NCI-H1105 treated with DMSO at 0.1 percent for 48 hours (cell line): ENCODE measurements at places on chromosomes 12 and 14.

DNA sequence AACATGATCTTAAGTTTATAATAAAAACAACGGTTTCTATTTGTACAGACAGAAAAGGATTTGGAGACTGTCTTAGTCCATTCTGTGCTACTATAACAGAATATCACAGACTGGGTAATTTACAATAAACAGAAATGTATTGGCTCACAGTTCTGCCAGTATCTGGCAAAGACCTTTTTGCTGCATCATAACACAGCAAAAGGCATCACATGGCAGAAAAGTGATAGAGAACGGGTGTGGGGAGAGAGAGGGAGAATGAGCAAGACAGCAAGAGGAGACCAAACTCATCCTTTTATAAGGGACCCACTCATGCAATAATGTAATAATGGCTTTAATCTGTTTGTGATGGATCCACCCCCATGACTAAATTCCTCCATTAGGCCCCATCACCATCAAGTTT, 17.0 kb upstream of the NUDT4 start:
- no peak for DNase-seq

DNA sequence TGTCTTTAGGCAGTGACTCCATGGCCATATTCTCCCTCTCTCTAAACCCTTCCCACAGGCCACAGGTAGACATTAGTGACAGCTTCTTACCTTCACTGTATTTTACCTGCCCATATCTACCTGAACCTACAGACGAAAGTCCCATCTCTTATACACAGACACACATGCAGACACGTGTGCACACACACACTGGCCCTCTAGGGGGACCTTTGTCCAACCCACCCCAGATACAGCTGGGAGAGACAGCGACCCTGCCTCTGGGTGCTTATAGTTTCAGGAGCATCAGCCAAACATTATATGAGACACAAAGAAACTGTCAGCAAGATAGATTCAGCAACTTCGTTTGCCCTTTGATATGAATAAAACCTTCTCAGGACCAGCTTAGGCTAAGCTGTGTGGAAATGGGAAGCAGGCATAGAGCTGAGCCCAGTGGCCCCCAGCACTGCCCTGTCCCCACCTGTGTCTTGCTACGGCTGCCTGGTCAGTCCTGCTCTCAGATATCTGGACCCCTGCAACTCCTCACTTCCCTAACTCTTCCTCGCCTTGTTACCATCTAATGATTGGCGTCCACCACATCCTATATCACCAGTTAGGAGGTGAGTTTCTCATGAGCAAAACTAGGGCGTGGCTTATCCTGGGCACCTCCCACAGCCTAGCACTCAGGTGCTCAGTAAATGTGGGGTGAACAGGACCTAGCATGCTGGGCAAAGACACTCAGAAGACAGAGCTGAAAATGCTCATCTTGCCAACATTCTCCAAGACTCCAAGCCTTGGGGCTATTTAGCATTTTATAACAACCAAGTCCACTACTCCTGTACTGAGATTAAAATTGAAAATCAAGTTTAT, 12.0 kb upstream of the CD9 start:
- no peak for DNase-seq

- DNase-seq, result no peak
Measured at GRCh38 chr12:6769666-6770065, 2.7 kb upstream of the LAG3 start.

- no peak for DNase-seq
Measured at GRCh38 chr14:54768501-54769129, 134.0 kb downstream of the GCH1 start.

- DNase-seq, result no peak
Measured at GRCh38 chr14:76376878-76377734, 1.2 kb downstream of the ESRRB start.

DNA sequence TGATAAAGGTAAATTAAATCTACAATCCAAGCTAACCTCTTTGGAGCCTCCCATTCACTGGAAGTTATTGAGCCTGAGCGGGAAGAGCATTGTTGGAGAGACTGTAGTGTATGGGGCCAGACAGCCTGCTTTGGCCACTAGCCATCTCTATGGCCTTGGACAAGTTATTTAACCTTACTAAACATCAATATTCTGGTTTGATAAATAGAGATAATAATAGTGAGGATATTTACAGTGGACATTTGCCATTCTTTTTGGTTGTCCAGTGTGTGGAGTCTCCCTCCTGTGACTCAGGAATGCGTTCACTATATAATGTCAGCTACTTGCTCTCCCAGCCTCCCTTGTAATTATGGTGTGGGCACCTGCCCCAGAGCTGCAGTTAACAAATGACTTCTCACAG, 216.1 kb downstream of the SLC38A4 start:
- DNase-seq, result no peak

DNA sequence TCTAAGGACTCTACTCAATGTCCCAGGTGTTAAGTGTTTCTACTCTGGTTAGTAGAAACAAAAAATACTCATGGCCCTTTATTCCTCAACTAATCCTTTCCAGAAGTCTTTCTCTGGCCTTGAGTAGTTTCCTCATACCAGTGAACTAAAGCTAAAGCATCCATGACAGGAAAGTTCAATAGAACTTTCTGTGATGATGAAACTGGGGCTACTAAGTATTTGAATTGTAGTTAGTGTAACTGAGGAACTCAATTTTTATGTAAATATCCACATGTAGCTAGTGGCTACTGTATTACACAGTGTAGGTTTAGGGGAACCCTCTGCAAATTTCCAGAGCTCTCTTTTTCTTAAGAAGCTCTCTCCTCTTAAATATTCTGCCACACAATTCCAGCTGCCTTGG, 63.7 kb downstream of the R3HDM2 start:
- no peak for DNase-seq

GRCh38 chr12:64030155-64030554, 185.7 kb downstream of the SRGAP1 start:
- DNase-seq, result no peak
